Cortex of kidney (tissue), 1 donor: ENCODE measurements at places on chromosomes 12 and 14.

GRCh38 chr12:80293347-80293746, 150.7 kb upstream of the PTPRQ start:
- no peak for DNase-seq

GRCh38 chr12:104049278-104049902, 597 bp downstream of the GLT8D2 start:
- DNase-seq, result no peak

DNA sequence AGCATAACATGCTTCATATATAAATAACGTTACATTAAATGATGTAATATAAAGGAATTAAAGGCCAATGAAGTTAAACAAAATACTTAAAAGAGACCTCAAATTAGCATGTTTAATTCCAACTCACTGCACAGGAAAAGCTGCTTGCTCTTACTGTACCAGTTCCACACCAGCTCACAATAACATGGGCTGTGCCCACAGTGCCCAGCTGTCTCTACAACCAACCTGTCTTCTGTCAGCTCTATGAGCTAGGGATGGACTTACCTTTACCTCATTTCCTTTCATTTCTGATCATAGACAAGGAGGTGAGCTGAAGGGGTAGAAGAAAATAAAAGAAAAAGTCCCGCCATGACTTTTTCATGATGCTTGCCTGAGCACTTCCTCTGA, 64.8 kb downstream of the NKX2-1 start:
- DNase-seq, result no peak

DNA sequence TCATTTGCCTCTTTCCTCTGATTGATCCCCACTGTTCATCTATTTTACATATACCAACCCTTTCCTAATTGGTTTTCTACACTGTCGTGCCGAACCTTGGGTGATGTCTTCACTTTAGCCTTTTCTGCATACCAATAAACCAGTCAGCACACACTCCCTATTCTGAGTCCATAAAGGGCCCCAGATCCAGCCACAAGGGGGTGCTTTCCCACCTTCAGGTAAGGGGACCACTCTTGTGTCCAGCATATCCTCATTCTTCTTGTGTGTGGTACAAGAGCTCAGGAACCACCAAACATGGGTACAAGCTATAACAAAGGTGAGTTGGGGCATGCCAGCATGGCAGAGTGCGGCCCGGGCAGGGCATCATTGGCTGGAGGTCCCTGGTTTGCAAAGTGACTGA, 859.8 kb downstream of the FSCB start:
- DNase-seq, result no peak

- no peak for DNase-seq
Measured at GRCh38 chr12:51862947-51863346, 14.4 kb upstream of the FIGNL2 start.

GRCh38 chr14:51139121-51139681, 44.3 kb upstream of the TRIM9 start:
- no peak for DNase-seq

DNA sequence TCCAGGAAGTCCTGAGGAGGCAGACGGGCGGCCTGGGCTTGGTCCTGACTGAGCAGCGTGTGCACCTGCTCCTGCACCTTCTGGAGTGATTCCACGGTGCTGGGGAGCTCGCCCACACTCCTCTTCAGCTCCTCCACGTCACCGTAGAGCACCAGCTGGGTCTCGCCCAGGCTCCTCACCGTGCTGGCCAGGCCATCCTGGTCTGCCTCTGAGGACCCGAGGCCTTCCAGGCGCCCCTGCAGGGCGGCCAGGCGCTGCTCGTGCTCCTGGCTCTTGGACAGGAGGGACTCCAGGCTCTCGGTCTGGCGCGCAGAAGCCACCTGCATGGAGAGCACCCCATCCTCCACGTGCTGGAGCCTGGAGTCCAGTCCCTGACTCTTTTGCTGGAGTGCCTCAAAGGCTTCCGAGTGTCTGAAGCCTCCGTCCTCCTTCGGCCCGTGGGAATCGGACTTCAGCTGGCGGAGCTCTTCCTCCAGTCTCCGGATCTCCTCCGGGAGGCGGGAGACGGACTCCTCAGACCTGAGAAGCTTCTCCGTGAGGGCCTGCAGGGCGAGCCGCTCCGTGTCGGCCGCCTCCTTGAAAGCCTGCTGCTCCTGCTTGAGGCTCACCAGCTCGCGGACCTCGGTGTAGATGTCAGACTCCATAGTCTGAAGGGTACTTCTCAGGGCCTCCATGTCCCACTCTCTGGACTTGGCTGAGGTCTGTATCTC, 8.4 kb downstream of the CKAP4 start:
- no peak for DNase-seq

GRCh38 chr14:94395888-94396574, 7.6 kb upstream of the SERPINA1 start:
- DNase-seq, result no peak

DNA sequence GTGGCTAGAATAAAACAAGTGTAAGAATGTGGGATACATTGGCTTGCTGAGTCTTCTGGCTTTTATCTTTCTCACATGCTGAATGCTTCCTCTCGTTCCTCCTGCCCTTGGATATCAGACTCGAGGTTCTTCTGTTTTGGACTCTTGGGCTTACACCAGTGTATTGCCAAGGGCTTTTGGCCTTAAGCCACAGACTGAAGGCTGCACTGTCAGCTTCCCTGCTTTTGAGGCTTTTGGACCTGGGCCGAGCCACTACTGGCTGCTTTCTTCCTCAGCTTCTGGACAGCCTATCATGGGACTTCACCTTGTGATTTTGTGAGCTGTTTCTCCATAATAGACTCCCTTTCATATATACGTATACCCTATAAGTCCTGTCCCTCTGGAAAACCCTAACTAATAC, 300.9 kb upstream of the STXBP6 start:
- DNase-seq, result no peak

GRCh38 chr14:94581127-94581999, at the start of gene SERPINA5:
Gene SERPINA5 (plus strand): TSS chr14:94581426. CDS start chr14:94587363, 5,937 bp downstream.
- no peak for DNase-seq

GRCh38 chr14:26959437-26959836, 361.6 kb upstream of the NOVA1 start:
- no peak for DNase-seq

DNA sequence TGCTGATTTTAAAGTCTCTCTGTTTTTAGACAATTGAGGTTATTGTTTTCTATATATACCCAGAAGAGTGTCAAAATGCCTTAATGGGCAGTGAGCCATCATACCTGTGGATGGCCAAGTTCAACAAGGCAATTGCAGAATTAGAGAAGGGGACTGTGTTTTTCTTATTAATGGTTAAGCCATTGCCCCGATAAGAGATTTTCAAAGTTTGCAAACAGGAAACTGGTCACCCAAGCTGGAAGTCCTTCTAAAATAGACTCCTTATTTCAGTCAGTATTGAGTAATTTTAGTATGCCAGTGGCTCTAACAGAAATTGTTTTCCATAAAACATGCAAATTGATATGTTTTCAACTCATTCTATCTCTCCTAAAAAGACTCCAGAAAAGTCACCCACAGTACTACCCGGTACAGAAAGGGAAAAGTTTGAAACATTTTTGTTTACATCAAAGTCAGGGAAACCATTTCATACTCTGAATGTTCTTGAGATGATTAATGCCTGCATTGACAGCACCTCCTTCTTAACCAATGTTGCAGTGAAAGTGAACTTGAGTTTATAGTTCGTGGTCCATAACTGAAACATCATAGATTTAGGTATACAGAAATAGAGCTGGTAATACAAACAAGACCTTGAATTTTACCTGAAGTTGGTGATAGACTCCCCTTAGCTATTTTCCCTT, 191.1 kb downstream of the TMX1 start:
- DNase-seq, result no peak

DNA sequence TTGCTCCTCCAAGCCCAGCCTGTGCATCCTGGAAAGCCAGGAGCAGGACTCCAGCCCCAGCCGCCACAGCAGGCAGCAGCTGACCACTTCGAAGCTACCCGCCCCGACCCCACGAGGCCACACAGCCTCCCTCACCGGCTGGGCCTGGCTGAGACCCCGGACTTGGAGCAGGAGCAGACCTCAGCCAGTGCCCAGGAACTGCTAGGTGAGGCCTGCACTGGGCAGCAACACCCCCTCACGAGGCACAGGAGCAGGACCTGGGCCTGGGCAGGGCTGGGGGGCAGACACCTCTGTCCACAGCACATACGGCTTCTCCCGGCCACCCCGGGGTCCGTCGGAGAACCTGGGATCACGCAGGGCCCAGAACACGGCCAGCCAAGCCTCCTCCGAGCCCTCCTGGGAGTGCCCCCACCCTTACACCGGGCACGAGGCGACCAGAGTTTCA, 137.4 kb upstream of the C14orf180 start:
- DNase-seq, result no peak

DNA sequence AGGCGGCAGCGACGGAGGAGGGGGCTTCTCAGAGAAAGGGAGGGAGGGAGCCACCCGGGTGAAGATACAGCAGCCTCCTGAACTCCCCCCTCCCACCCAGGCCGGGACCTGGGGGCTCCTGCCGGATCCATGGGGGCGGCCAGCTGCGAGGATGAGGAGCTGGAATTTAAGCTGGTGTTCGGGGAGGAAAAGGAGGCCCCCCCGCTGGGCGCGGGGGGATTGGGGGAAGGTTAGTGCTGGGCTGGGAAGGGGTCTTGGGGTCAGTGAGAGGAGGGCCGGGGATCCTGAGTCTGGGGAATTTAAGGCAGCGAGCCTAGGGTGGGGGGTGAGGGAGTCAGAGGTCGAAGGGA, 203 bp downstream of the NFATC4 start:
- DNase-seq, result no peak

DNA sequence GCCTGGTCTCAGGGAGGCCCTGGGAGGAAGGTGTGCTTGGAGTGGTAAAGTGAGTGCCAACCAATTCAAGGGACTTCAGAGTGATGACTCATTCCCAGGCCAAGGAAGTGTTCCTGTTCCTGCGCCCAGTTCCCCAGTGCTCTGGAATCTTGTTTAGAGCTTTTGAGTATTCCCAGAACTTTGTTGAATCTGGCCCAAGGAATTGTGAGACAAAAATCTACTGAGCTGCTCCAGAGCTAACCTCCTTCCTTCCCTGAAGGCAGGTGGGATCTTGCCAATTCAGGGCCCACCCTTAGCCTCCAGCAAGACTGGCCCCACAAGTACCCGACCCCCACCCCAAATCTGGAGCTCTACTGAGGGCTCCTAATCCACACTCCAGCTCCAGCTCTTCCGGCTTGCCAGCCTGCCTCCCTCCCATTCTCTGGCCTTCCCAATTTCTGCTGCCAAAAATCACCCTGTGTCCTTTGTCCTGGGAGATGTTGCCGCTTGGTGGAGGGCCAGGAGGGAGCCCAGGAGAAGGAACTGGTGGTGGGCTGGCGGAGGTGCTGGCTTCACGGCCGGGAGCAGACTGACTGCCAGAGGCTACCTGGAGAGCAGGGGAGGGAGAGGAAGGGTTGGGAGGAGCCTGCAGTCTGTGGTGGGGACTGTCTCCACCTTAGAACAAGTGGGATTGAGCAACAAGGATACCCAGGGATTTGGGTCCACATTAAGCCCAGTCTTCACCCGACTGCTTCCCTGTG, 2.0 kb upstream of the ATN1 start:
- no peak for DNase-seq

DNA sequence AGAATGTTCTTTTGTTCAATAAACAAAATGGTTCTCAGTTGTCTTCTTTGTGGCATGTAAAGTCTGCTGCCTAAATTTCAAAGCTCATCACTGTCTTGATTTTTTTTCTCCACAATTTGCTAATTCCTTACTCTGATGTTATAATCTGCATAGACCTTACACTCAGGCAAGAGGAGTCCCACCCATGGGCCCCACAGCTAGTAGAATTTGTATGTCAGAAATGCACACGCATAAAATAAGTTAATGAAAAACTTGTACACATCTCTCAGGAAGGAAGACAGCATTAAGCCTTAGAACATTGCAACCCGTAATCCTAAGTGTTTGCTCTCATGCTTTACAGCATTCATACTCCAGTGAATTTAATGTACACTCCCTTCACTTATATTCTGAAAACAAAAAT, 280.8 kb downstream of the ATXN7L3B start:
- no peak for DNase-seq

GRCh38 chr12:2479851-2480535, 314.8 kb upstream of the FKBP4 start:
- DNase-seq, result no peak

DNA sequence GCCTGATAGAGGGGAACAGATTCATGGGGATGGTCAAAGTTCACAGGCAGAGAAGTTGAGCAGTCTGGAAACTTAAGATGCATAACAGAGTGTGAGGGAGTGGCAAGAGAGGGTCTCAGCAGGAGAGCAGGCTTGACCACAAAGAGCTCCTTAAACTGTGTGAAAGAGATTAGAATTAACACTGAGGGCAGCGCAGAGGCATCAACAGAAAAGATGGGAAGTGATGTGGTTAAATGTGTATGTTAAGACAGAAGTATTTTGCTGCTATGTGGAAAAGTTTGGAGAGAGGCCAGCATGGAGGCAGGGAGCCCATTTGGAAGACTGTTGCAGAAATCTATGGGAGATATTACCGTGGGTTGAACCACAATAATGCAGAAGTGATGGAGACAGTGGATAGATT, 122.7 kb upstream of the LMNTD1 start:
- no peak for DNase-seq

DNA sequence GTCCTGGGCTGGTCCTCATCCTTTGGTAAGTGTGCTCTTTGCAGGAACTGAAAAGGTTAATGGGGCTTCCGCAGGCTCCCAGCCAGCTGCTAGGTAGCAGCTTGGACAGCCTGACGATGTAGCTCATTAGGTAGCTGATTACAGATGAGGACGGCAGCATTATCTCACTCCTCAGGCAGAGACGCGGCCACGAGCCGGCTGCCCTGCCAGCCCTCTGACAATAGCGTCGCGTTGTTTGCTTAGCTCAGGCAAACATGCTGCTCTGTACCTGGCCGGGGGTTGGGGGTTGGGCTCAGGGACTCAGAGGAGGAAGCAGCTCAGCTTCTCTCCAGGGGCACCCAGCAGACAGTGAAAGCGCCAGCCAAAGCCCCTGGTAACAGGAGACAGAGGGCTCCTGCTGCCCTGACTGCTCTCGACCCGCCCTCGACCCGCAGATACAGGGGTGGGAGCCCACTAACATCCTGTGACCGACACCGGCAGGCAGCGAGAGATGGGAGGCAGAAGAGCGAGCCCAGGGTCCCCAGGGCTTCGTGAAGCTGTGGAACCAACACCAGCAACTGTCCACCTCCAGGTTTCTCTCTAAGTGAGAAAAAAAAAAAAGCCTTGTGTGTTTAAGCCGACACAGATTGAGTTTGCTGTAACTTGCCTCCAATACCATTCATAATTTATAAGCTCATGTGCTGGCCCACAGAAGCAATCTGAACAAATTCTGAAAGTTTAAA, 53.4 kb upstream of the DLK1 start:
- no peak for DNase-seq

- no peak for DNase-seq
Measured at GRCh38 chr14:64947710-64948611, 5.4 kb upstream of the GPX2 start.

GRCh38 chr12:51852404-51853137, 4.1 kb upstream of the FIGNL2 start:
- no peak for DNase-seq

DNA sequence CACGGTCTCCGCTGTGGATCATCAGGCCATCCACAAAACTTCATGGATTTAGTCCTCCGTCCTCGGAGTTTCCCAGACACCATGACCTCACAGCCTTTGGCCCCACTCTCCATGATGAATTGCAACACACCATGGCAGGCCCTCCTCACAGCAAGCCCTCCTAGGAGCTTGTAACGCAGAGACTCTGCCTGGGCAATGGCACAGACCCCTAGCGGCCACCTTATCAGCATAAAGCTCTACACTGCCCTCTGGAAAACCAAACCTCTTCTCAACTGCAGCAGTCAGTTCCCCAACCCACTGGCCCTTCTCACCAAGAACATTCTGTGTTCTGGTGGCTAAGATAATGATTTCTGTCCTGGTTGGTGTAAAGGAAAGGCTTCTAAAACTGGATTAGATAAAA, 238.4 kb upstream of the USP15 start:
- no peak for DNase-seq
